ENCODE measurements at places on chromosomes 7 and 10.

GRCh38 chr10:96685306-96685705 is 35.0 kb downstream of the PIK3AP1 start:
- no peak for DNase-seq

GRCh38 chr7:143214789-143215679 is 6.8 kb upstream of the TAS2R40 start:
- DNase-seq, result peak; percentile 70

GRCh38 chr10:99467236-99467999 is 37.0 kb upstream of the GOT1 start:
- no peak for DNase-seq

GRCh38 chr7:81525841-81526240 is 244.0 kb downstream of the HGF start:
- DNase-seq, result no peak

GRCh38 chr10:43649185-43649523 is 473 bp upstream of the ZNF32 start:
- no peak for DNase-seq

- no peak for DNase-seq
These were observed 209.2 kb downstream of the GPAM start for GRCh38 chr10:111974325-111974724.

DNA sequence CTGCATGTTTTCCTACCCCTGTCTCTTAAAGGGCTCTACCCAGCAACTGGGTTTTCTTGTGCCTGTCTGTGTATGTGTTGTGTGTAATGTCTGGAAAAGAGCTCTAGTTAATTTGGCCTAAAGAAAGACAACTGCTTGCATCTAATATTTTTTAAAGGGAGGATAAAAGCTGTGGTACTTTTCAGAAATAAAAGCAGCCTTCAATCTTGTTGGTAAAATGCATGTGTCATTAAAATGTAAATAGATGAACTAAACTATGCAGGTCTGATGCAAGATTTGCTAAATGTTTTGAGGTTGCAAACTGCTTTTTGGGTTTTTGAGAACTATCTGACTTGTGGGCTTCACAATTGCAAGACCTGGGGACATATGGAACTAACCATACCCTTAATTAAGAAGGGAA is 445.3 kb downstream of the HTR7 start:
- no peak for DNase-seq

DNA sequence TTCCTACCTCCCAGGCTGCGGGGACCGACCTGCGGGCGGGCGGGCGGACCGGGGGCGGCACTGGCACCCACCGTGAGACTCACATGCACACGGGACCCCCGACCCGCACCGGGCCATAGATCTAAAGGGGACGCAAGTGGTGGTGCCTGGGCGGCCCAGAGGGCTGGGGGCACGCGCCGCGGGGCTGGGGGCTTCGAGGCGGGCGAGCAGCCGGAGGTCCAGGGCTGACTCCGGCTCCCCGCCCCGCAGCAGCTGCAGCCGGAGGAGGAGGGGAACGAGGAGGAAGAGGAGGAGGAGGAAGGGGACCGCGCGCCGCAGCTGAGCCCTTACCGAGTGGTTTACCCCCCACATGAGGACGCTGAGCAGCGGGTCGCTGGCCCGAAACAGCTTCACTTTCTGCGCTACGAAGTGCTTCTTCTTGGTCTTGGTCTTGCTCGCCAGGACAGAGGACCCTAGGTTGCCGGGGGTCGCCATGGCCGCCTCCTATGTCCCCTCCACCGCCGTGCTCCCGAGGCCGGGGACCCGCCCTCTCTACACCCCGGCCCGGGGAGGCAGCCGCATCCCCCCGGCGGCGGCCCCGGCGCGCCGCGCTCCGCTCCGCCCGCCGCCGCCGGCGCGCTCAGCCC is 412 bp downstream of the PIP4K2A start:
- peak; percentile 54 for DNase-seq

DNA sequence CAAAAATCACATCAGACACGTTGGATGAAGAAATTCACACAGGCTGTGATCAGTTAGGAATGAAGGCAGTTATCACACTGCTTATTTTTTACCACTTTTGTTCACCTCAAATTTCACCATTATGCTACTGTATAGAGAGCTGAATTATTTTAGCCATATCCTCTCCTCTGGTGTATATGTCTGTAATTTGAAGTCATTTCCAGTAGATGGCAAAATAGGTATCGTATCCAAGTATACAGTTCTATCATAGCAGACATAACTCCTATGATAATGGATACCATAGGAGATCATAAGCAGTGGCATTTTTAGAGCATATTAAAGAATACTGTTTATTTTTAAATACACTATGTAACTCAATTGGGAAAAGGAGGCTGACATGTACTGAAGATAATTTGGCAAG is 909.7 kb downstream of the DNAJB9 start:
- no peak for DNase-seq

DNA sequence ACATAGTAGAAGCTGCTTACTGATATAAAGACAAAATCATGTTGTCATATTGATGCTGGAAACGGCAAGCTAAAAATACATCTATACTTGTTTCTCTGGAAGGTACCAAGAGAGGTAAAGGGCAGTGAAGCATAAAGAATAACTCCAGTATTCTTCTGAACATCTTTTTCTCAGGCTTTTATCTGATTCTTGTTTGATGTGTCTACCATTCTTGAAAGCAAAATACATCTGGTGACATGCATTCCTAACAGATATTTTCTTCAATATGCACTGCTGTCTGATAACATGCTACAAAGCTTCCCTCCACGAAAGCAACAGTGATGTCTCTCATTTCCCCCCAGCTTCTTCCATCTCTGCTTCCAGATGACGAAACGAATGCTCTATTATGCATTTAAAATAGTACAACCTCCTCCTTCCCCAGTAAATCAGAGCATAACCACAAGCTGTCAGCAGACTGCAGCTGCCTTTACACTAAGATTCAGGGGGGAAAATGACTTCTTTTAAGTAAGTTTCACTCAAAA is 100.8 kb downstream of the ARHGAP21 start:
- no peak for DNase-seq

GRCh38 chr10:100934084-100934659 is 21.4 kb downstream of the SLF2 start:
- no peak for DNase-seq

- DNase-seq, result no peak
These were observed 196.5 kb downstream of the PTPRN2 start for GRCh38 chr7:158391141-158391540.

GRCh38 chr10:30529373-30529998 is 95.5 kb downstream of the MAP3K8 start:
- DNase-seq, result peak; percentile 76

GRCh38 chr10:31902625-31903024 is 26.0 kb downstream of the ARHGAP12 start:
- DNase-seq, result no peak

GRCh38 chr10:79995979-79996634 is 47.2 kb upstream of the SFTPD start:
- no peak for DNase-seq

DNA sequence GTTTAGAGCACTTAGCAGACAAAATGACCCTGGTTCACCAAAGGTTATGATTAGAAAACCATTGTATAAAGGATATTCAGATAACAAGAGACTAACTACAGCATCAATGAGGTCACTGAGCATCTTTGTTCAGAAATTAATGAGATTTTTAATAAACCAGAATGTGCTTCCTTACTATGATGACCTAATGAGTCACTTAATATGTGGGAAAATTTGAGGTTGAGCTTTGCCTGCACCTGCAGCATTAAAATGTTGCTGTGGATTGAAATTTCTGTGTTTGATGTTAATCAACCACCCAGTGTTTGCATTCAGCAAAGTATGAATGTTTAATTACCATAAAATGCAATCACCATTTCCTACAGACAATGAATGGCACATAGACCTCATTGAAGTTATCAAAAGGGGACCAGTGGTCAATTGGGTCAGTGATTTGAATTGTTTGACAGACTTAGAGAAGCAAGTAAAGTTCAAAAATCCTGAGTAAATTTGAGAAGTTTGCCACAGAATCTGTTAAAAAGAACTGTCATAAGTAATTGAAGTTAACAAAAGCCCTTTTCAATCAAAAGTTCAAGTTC is 45.8 kb downstream of the EXOC6 start:
- DNase-seq, result no peak

DNA sequence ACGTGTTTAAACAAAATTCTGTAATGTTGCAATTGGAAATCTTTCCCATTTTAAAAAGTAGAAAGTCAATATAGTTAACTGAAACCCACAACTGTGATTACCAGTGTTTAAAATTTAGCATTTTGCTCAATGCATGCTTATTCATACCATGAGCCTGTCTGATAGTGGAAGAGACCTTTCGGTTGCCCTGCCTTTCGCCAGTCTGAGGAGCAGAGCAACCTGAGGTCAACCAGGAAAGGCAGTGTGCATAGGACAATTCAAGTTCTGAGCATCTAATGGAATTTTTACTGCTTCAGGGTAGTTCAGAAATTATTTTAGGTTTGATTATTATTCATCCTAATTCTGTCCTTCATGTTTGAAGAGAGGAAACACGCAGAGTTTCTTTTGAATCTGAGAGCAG is 100.8 kb downstream of the CUBN start:
- DNase-seq, result no peak

All from femur (tissue), 1 donor.